ENCODE measurements at places on chromosomes 2 and 18.

DNA sequence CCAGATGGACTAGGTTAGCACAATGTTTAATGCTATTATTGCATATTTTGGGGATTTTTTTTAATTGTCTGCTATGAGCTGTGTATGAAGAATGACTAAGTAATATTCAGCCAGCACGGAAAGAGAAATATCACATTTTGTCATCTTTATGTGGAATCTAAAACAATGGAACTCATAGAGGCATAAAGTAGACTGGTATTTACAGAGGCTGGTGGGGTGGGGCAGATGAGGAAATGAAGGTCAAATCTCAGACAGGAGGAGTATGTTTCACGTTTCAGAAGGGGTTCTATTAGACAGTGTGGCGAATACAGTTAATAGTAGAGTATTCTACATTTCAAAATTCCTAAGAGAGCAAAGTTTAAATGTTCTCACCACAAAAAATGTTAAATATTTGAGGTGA, 4.7 kb downstream of the CDH19 start:
- no peak for DNase-seq

GRCh38 chr2:184654945-184655344, 56.6 kb downstream of the ZNF804A start:
- DNase-seq, result no peak

GRCh38 chr2:138475277-138475776, 26.2 kb upstream of the SPOPL start:
- no peak for DNase-seq

- no peak for DNase-seq
Measured at GRCh38 chr2:172539767-172540166, 16.1 kb upstream of the PDK1 start.

DNA sequence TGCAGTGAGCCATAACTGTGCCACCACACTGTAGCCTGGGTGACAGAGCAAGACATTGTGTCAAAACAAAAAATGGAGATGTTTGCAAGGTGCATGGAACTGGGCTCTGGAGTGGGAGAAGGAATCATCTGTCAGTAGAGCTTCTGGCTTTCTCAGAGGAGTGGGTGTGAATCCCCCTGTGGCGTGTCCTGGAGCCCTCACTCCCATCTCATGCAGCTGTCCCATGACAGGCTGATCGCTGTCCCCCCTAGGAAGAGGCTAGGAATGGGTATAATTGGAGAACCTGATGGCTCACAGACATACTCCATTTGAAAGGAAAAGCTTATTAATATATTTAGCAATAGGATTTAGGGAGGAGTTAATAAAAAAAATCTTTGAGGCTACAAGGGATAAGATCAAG, 125.8 kb upstream of the EPB41L3 start:
- no peak for DNase-seq

- DNase-seq, result no peak
Measured at GRCh38 chr2:170213651-170214050, 35.7 kb downstream of the MYO3B start.

DNA sequence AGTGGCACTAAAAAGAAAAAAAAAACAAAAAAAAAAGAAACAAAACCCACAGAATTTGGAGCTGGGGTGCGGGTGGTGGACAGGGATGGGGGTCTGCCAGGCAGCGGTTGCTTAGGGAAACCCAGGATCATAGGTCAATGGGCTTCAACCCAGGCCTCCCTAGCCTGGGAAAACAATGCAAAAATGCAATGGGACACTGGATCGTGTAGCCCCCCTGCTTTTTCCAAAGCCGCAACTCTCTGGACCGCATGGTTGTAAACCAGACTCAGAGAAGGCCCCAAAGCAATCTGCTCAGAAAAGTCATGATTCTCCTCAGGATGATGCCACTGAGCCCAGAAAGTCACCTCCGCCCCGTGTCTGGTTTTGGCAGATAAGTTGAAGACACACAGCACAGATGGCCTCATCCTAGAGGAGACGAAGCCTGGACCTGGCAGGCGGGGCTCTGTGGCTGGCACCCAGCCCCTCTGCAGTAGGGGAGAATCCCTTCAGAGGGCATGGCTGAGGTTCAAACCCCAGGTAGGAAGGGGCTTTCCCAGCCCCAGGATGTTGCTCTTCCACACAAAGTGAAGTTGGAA, 5.1 kb downstream of the DLX2 start:
- peak; percentile 70 for DNase-seq

DNA sequence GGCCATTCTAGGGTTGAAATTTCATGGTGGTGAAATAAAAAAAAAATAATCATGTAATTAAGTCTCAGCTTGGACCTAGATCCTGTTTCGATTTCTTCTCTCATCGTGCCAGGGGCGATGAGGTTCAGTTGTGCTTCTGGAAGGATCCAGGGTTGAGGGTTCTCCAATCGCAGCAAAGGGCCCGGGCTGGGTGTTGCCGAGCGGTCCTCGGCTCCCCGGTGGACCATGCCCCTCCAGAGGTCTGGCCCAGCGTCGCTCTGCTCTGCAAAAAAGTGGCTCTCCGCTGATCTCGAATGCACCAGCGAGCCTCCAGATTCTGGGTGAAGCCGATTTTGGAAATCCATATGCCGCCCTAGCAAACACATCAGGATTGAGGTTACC, 39.0 kb downstream of the EN1 start:
- no peak for DNase-seq

- no peak for DNase-seq
Measured at GRCh38 chr2:27261926-27262298, 935 bp downstream of the SLC30A3 start.

Measured in NCI-H446 treated with DMSO at 0.1 percent for 48 hours (cell line).